ENCODE measurements at places on chromosomes 4 and X.

GRCh38 chrX:3345281-3346191 is 916 bp downstream of the MXRA5 start:
- no peak for DNase-seq

DNA sequence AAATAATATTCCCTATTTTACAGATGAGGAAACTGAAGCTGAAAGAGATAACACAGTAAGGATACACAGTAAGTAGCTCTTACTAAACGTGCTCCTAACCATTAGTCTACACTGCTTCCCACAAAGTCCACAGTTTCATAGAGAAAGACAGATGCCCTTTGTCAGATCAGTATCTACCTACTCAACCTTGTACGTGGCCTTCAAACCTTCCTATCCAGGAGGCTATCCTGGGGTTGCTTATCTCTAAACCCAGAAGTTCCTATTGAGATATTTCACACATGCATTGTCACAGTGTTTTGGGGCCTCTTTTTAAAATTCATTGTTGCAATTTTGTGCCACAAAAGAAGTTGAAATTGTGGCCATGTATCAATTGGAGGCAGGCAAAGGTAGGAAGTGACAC is 208.0 kb downstream of the ENOX2 start:
- no peak for DNase-seq

- DNase-seq = no peak
Measured at GRCh38 chr4:72394012-72394663, 174.9 kb downstream of the ADAMTS3 start.

DNA sequence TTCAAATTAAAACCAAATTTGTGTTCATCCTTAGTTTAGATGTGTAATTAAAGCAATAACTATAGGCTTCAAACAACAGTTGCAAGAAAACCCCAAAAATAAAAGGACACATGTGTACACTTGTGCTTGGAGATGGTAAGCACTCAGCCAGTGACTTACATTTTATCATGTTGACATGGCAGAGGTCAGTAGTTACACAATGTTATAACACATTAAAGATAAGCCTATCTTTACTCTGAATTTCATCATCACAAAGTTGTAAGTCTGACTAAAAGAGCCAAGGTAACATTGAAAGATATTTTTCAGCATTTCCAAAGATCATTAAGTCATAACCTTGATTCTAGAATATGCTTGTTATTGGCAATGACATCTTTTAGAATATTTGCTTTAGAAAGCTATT is 98.5 kb upstream of the PNPLA4 start:
- no peak for DNase-seq

- no peak for DNase-seq
Measured at GRCh38 chrX:149259241-149259640, 245.9 kb downstream of the IDS start.

GRCh38 chrX:70301716-70302115 is 11.8 kb downstream of the KIF4A start:
- DNase-seq = peak; percentile 75

DNA sequence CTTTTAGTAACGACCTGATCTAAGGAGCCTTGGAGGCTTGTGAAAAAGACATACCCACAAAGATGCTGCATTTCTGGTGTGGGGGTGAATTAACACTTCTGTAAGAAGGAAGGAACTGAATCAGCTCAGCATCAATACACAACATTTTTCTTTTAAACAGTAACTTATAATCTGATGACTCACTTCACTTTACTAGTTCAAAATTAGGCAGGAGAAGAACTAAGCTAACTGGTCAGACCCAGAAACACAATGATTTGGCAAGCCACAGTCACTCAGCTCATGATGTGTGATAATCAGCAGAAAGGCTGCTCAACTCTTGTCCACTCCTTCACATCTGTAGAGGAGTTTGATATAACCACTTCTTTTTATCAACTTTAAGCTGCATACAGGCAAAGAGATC is 4.6 kb downstream of the MMAA start:
- peak; percentile 53 for DNase-seq

DNA sequence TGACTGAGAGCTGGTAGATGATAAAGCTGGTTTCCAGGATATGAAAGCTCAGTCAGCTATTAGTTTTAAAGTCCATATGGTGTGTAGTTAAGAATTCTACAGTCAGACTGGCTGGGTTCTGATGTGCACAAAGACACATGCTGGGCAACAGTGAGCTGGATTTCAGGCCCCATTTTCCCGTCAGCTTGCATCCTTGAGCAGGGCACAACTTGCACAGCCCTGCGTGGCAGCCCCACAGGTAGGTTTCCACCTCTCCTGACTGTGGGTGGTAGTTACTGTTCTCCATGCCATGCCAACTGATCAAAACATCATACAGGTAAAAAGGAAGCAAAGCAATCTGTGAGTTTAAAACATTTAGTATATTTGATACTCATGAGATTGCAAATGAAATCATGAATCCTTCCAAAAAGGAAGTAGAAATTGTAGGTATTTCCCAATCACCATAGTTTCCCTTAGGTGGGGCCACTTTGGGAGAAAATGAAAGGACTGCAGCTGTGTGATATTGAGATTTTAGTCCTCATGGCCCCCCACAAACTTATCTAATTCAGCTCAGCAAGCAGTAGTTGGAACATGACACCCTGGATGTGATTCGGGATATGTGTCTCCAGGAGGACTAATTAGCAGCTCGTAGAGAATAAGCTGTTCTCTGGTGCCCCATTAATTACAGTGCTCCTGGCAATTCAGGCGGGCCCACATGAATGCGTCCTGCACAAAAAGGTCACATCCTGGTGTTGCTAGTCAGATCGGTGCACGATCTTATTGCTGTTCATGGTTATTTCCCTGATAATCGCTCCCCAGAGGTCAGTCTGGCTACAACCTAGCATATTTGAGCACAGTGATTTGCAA is 42.4 kb upstream of the NOCT start:
- DNase-seq = no peak

- DNase-seq = no peak
Measured at GRCh38 chrX:111353793-111354192, 58.2 kb downstream of the DCX start.

DNA sequence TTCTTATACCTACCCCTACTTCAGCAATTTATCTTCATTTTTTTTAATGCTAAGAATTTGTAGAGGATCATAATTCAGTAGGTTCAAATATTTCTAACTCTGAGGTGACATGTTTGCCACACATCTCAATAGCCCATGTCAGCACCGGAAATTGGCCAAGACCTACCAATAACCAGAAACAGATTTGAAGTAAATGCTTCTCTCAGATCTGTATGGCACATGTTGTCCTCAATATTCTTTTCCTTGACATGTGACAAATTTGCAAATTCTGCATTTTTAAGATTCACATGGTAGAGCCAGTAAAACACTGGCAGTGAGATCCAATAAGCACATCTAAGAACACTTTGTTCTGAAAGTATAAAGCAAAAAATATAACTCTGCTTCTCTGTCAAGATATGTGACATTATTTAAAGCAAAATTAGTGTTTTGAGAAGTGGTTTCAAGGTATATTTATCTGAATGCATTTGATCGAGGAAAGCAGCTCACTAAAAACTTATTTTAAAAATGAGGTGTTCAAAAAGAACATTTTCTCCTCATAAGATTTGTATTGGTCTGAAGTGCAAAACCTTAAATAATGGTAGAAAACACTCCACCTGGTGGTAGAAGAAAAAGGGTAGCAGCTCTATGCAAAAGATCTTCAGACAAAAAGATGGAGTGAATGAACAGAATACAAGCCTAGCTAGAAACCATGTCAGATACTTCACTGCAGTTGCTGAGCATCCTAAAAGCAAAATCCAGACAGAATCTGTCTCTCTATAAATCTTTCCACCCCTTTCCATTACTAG is 513.8 kb upstream of the FAM241A start:
- peak; percentile 27 for DNase-seq

DNA sequence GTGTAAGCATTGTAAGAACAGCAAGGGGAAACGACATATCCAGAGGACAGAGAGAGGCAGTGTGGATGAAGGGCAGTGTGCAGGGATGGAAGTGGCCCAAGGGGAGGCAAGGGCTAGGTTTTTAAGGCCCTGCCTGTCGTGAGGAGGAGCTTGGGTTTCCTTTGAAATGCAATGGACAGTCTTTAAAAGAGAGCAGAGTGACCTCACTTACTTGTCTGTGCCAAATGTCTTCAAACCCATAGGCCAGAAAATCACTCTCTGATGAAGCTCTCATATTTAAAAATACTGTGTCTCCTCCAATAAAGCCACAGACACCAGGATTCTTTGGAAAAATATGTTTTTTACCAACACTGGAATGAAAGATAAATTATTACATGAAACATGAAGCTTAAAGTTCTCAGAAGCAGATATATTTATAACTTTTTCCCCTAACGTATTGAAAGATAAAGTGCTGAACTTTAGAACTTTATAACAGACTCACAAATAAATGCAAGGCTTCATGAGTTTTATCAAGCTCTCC is 19.2 kb upstream of the ATXN3L start:
- DNase-seq = no peak

GRCh38 chrX:76155786-76156185 is 17.1 kb upstream of the PBDC1 start:
- DNase-seq = no peak

DNA sequence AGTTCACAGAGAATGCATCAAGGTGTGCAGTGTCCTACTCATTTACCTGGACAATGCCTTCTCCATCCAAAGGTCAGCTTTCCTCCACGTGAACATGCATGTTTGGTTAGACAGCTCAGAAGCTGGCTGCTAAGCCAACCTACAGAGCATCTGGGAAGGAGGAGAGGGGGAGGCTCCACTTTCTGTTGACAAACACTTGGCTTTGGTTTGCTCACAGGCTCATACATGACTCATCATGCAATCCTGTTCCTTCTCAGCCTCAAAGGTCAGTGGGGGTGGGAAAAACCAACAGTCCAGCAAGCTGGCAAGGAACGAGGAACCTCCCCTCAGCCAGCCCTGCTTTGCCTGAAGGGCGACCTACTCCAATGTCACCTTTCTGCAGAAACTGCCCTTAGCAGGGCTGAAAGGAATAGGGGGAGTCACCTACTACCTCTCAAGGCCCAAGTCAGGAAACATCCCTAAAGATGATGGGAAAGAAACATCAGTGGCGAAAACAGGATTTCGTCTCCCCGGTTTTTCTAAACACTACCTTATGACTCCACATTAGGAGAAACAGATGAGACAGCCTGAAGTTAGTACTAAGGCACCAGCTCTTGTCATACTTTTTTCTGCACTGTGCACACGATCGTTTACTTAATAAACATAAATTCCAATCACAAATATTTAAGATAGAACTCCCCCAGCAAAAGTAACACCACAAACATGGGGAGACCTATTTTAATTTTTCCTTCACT is 37.9 kb downstream of the RELL1 start:
- peak; percentile 90 for DNase-seq

GRCh38 chr4:149403081-149403480 is 412.6 kb downstream of the IQCM start:
- DNase-seq = no peak

- DNase-seq = no peak
Measured at GRCh38 chr4:111596491-111596890, 548.8 kb upstream of the FAM241A start.

GRCh38 chr4:92528541-92528940 is 224.8 kb downstream of the GRID2 start:
- no peak for DNase-seq

Measured in endothelial cell of umbilical vein (primary cell).